GDM1 (cell line): ENCODE measurements at places on chromosomes 5 and 9.

GRCh38 chr5:157451806-157452205 lies 8.2 kb upstream of the NIPAL4 start:
- no peak for DNase-seq

DNA sequence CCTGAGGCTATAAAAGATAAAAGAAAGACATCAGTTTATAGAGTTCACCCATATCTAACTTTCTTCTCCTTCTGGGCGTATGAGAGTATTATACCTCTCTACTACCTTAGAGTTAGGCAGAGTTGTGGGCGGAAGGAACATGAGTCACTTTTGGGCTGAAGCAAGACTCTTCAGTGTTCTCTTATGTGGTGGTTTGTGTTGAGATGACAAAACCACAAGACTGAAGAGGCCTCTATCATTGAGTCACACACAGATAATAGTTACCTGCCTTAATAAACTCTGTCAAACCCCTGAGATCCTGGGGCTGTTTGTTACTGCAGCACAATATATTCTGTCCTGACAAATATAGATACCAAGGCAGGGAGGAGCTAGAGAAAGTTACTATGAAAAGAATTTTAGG lies 184.2 kb downstream of the EFNA5 start:
- DNase-seq, result no peak

DNA sequence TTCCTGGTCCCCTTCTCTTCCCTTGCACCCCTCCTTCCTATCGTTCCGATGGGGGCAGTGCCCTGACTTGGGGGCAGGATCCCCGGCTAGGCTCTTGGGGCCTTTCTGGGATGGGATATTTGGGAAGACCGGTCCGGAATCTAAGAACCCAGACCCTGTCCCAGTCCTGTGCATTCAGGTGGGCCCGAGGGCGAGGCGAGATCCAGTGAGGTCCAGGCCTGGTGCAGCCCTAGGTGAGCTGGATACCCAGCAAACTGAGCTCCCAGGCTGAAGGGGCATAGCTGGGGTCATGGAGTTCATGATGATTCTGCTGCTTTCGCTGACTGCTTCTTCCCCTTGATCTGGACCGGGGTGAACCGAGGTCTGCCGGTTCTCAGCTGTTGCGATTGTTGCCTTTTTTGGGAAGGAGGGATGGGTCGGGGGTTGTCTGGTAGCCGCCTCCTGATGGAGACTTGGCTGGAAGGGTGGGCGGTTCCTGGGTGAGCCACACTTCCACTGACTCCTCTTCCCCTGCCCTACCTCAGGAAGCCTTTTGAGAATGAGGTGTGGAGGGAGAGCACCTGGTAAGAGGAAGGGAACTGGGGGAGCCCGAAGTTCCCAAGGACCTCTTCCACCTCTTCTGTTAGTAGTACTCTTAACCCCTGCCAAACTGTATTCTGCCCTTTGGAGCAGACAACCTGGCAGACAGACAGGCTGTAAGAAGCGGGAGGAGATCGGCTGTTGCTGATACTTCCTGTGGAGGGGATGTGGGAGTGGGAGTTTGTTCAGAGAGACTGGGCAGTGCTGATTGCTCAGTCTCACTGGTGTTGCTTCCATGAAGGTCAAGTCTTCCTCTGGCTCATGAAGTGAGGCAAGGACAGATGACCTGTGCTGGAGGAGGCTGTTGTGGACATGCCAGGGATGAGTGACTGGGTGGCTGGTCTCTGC lies 1.0 kb downstream of the LRRC8A start:
- no peak for DNase-seq

GRCh38 chr9:7979611-7980010 lies 180.0 kb upstream of the DMAC1 start:
- no peak for DNase-seq

GRCh38 chr5:19322716-19323485 lies 665.1 kb downstream of the CDH18 start:
- DNase-seq, result peak; percentile 3

DNA sequence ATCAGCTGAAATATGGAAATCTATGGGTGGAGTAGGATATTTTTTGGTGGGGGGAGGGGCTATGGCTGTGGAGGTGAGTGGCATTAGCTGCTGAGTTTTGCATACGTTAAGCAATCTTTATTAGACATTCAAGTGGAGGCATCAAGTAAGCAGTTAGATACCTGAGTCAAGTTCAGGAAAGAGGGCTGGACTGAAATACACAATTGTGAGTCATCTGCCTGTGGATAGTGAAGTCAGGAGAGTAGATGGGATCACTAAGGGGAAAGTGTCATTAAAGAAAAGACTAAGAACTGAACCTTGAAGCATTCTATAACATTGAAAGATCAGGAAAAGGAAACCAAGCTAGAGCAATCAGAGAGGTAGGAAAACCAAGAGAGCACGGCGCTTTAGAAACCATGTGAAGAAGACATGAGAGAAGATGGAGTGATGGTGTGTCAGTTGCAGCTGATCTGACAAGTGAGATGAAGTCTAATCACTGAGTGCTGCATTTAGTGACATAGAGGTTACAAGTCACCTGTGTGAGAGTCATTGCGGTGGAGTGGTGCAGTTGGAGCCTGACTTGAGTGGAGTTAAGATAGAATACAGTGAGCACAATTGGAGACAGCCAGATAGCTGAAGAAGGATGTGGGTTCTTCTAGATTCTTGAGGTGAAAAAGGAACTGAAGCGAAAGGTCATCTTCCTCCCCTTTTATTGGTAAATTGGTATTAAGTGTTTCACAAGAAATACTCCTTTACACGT lies 88.7 kb downstream of the PIP5K1B start:
- DNase-seq, result no peak

GRCh38 chr5:149404746-149405549 lies 25.9 kb upstream of the IL17B start:
- DNase-seq, result no peak

DNA sequence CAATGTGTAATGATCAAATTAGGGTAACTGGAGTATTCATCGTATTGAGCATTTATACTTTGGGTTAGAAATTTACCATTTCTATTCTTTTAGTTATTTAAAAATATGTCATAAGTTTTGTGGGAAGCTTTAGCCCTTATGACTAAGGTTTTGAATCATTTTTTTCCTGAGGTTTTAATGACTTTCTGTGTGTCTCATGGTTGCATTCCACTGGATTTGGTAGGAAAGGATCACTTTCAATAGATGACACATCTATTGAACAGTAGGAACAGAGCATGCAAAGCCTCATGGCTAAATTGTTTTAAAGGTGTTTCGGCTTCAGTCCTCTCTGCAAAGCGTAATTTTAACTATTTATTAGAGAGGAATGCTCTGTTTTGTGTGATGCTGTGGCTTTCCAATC lies 512.4 kb upstream of the CHD1 start:
- DNase-seq, result no peak

- DNase-seq, result no peak
These were observed 286.7 kb downstream of the TLE4 start for GRCh38 chr9:79858508-79858907.

DNA sequence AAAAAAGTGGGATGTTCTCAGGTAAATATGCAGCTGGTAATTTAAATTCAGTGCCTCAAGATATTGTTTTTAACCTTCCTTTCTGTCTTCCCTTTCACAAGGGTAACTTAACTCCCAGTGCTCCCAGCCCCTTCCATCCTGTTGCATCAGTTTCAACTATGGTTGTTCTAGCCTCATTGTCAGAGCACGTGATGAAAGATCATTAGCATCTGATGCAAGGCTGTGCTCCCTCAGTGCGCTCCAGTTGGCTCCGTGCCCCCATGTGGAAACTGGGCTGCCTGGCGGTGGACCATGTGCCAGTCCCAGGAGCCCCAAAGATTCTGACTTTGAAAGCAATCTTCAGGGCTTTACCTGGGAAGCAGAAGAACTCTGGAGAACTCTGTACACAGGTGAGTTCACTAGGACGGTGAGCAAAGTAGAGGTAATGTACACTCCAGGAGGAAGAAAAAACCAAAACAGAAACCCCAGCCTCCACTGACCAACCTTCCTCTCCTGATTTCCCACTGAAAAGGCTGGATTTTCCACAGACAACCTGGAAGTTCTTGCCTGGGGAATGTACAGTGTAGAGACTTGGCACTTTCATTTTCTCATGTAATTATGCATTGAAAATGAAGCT lies 96.9 kb downstream of the SLC1A3 start:
- DNase-seq, result no peak

- DNase-seq, result no peak
These were observed 10.5 kb upstream of the NDST1 start for GRCh38 chr5:150497274-150497988.
